ENCODE measurements at places on chromosomes 1 and 21.

- no peaks in the 10 kb centered on the region for H3K4me1 ChIP-seq
- H3K4me3 ChIP-seq = no peak overlapping the region
- no peaks in the 10 kb centered on the region for H3K36me3 ChIP-seq
- H3K27ac ChIP-seq = no peak overlapping the region
- no peaks in the 10 kb centered on the region for H3K27me3 ChIP-seq
Measured at GRCh38 chr1:94580367-94581115, 39.0 kb upstream of the F3 start.

GRCh38 chr1:207424570-207425131, 29.5 kb upstream of the CR2 start:
- H3K4me3 ChIP-seq = no peak overlapping the region
- no peak for DNase-seq
- H3K27me3 ChIP-seq = peaks cover 19% of the 10 kb centered on the region
- H3K36me3 ChIP-seq = no peaks in the 10 kb centered on the region
- no peak overlapping the region for H3K27ac ChIP-seq

DNA sequence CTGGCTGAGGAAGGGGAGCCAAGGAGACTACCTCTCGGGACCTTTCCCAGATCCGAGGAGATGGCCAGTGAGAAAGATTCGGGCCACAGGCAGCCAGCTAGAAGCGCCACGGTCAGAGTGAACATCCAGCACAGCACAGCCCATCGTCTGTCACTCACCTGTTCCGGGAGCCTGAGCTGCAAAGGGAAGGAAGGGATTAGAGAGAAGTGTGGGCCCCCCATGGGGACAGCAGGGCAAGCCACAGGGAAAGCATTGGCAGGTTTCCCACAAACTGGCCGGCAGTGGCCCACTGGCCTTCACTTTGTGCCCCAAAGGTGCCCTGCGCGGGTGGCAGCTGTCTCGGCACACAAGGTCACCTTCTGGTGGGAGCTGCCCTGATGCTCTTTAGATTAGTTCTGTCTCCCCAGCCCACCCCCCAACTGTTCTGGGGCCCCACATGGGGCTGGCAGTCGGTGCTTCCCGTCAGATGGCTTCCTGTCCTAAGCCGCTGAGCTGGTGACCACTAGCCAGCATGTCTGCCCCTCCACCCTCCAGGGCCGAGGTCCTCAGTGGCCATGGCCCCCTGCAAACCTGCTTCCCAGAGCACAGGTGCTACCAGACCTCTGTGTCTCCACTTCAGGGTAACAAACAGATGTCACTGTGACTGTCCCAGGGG, 56.7 kb downstream of the LACTBL1 start:
- peaks cover 21% of the 10 kb centered on the region for H3K27me3 ChIP-seq

- no peak overlapping the region for H3K4me3 ChIP-seq
- H3K36me3 ChIP-seq = no peaks in the 10 kb centered on the region
- no peak for DNase-seq
- no peaks in the 10 kb centered on the region for H3K27me3 ChIP-seq
Measured at GRCh38 chr21:36162631-36163030, 6.0 kb downstream of the DOP1B start.

GRCh38 chr1:30928171-30928570, 19.6 kb upstream of the SDC3 start:
- no peak for DNase-seq
- no peaks in the 10 kb centered on the region for H3K36me3 ChIP-seq

DNA sequence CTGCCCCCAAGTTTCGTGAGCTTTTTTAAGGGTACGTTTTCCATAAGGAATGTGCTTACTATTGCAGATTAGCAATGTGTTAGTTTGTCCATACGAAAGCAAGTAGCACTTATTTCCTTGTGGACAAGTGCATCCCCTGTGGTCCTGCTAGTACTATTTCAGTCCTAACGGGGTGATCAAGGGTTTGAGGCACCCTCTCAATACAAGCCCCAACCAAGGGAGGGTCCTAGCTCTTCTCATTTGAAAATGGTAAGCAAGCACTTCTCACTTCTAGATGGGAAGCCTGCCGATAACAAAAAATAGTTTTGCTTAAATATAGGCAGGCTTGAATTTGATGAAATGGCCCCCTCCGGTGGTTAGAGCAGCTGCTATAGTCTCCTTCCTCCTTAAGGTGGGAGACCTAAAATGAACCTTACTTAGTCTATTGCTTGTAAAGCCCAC, 64.0 kb upstream of the HMCN1 start:
- H3K27me3 ChIP-seq = no peaks in the 10 kb centered on the region
- no peaks in the 10 kb centered on the region for H3K36me3 ChIP-seq
- DNase-seq = no peak
- no peak overlapping the region for H3K4me3 ChIP-seq
- H3K4me1 ChIP-seq = peaks cover 32% of the 10 kb centered on the region

DNA sequence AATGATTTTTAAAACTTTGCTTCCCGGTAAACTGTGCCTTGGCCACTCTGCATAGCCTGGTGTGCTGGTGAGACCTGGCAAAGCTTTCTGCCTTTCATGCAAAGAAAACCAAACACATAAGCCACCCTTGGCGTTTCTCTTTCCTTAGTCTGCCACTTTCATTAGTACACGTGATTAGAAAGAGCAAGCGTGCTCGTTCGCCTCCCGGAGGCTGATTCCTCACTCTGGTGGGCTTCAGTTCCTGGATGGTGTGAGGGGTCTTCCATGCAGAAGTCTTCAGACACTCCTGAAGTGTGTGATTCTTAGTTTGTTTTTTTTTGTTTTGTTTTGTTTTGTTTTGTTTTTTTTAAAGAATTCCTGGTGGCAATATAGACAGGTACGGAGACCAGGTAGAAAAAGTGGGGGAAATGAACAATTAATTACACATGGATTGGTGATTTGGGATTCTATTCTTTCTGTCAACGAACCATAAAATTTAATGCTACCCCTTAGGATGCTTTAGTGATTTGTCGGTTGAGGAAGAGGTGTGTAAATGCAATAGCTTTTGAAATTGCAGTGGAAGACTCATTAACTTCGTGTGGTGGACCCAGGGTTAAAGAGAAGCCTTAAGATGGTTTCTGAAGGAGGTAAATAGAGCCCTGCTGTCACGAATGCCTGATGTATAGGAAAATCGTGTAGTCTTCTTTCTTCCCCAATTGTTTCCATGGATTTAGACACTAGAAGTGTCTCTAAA, 2.1 kb downstream of the GALNT2 start:
- H3K4me1 ChIP-seq = peaks cover 43% of the 10 kb centered on the region
- no peak overlapping the region for H3K27ac ChIP-seq
- no peak for DNase-seq

GRCh38 chr1:216721863-216722262, 1.4 kb downstream of the ESRRG start:
- no peaks in the 10 kb centered on the region for H3K36me3 ChIP-seq
- H3K27ac ChIP-seq = no peak overlapping the region
- H3K27me3 ChIP-seq = peaks cover 57% of the 10 kb centered on the region

DNA sequence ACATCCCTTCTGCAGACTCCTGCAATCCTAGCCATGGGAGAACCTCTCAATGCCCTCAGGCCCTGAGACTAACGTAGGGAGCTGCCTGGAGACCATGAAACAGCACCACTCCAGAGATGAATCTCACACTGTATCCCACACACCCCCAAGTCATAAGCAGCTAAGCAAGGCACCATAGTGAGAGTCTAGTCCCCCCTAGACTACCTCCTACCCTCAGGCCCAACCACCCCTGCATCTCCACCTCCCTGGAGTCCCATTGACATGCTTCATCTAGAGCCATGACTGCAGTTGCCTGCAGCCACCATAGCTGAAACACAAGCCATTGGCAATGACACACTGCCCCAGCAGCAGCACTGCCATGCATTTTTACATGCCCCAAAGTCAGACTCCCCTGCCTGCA, 17.4 kb downstream of the SPRR2G start:
- H3K27me3 ChIP-seq = no peaks in the 10 kb centered on the region
- H3K4me3 ChIP-seq = no peak overlapping the region
- DNase-seq = no peak
- no peak overlapping the region for H3K27ac ChIP-seq

DNA sequence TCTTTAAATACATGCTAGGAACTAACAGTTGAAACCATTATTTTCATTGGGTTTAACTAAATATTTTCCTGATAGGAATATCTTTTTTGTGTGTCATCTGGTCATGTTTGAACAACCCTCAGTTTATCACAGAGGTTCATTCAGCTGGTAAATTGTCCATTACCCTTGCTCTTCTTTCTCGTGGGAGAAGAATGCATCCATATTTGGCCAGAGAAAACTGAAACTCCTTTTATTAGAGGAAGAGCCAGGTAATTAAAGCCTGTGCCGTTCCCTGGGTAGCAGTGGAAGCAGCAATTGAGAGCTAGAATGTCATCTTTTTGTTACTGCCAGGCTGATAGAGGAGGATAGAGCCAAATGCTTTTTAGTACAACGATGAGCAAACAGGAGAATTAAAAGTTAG, 587.2 kb upstream of the ZRANB2 start:
- no peaks in the 10 kb centered on the region for H3K36me3 ChIP-seq
- H3K4me1 ChIP-seq = no peaks in the 10 kb centered on the region
- no peaks in the 10 kb centered on the region for H3K27me3 ChIP-seq
- no peak overlapping the region for H3K4me3 ChIP-seq
- no peak overlapping the region for H3K27ac ChIP-seq

DNA sequence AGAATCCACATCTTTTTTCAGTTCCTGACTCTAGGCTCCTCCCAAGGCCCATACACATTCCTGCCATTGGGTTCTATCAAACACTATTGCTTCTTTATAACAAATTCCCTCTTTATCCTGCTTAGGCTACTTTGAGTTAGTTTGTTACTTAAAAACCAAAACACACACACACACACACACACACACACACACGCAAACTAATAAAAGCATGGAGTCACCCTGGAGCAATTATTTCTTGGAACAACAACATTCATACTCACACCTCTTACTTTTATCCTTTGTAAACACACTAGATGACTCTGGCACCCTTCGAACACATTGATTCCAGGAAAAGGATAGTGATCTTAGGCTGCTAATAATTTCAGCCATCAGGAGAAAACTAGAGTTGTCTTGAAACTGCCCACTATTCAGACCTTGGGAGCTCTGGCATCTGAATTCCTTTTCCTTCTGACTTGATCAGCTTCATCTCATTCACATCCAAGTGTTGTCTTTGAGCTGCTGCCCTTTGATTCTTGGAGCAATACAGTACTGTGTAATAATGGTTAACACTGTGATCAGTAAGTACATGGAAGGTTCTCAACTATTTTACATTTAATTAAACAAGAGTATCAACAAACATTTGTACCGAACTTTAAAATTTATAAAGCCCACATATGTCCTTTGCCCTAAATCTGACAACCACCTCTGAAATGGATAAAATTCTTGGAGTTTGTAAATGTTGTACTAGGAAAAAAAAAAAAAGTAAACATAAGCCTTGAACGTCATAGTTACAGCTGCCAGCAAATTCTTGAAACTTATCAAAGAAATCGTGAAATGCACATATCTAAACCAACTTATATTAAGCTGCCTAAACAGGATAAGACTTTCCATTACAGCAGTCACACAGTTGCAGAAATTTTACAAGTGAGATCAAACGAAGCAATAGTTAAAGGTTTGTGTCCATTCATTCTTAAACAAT, 2.8 kb upstream of the SEC22B start:
- DNase-seq = peak; percentile 76
- H3K27ac ChIP-seq = peak overlapping the region; percentile 64
- peaks cover 7% of the 10 kb centered on the region for H3K4me1 ChIP-seq
- no peaks in the 10 kb centered on the region for H3K36me3 ChIP-seq
- no peaks in the 10 kb centered on the region for H3K27me3 ChIP-seq

- H3K4me1 ChIP-seq = peaks cover 15% of the 10 kb centered on the region
- no peaks in the 10 kb centered on the region for H3K27me3 ChIP-seq
- H3K36me3 ChIP-seq = no peaks in the 10 kb centered on the region
- no peak overlapping the region for H3K4me3 ChIP-seq
Measured at GRCh38 chr1:229258031-229258756, 12.7 kb upstream of the RAB4A start.

DNA sequence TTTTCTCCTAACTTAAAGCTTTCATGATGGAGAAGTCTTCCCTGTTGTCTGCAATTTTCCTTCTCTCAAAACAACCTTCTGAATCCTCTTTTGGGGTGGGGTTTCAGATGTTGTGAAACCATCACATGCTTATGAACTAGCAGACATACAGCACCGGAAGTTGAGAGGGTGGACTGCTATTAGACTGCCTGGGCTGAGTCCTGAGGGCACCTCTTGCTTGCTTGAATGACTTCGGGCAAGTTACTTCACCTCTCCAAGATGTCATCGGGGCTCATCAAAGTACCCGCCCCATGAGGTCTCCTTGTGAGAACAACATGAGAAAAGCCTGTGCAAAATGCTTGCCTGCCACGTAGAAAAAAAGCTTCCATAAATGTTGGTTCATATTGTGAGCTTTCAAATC, 89.6 kb downstream of the CCDC185 start:
- H3K4me3 ChIP-seq = no peak overlapping the region
- no peaks in the 10 kb centered on the region for H3K36me3 ChIP-seq
- peaks cover 20% of the 10 kb centered on the region for H3K27me3 ChIP-seq
- H3K4me1 ChIP-seq = no peaks in the 10 kb centered on the region

DNA sequence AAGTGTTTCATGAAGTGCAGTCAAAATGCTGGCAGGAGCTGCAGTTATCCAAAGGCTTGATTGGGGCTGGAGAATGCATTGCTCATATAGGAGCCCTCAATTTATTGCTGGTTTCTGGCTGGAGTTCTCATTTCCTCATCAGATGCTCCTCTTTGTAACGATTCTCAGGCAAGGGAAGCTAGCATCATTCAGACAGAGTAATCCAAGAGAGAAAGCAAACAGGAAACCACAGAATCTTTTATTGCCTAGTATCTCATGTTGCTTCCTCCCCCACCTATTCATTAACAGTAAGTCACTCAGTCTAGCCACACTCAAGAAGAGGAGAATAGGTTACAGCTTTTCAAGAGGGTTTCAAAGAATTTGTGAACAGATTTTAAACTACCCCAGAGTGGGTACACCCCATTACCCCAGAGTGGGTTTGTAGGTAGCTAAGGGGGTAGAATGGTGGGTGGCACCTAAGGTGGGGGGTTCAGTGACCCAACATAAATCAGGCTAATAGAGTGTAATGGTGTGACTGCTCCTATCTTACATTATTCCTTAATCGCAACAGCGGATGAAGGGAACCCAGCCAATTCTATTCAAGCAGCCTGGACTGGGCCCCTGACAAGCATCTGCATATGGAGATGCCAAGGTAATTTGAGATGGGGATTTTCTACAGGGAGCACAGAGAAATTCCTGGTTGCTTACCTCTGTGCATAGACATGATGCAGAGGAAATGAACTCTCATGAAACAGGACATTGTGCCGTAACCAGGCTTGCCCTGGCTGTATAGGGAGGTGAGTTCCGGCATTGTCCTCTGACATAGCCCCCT, 67.1 kb downstream of the KCNJ15 start:
- peaks cover 10% of the 10 kb centered on the region for H3K4me1 ChIP-seq
- H3K27me3 ChIP-seq = no peaks in the 10 kb centered on the region
- peak overlapping the region; percentile 47 for H3K27ac ChIP-seq
- no peaks in the 10 kb centered on the region for H3K36me3 ChIP-seq
- no peak overlapping the region for H3K4me3 ChIP-seq

DNA sequence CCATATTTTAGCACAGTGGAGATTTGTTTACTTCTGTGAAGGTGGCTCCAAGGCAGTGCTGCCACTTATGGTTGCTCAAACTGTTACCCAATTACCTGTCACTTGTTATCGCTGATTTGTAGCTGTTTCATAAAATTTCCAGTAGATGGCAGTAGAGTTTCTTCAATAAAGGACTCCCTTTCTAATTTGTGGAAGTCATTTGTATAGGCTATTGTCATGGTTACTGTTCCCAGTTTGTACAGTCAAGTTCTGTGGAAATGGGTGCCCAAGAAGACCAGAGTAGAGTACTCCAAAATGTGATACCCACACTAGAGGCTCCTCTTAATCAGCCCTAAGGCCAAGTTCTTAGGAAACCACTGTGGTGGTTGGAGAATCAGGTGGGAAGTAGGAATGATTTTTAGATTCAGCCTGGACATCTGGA, 186.1 kb downstream of the CLEC20A start:
- no peaks in the 10 kb centered on the region for H3K27me3 ChIP-seq
- DNase-seq = peak; percentile 74
- H3K36me3 ChIP-seq = no peaks in the 10 kb centered on the region
- H3K27ac ChIP-seq = no peak overlapping the region
- no peak overlapping the region for H3K4me3 ChIP-seq

Measured in left lung (tissue), 14 donors.